ENCODE measurements at places on chromosomes 3 and 15.
A peak's percentile ranks its signal among the peaks of the same experiment; 100 is the strongest.

DNA sequence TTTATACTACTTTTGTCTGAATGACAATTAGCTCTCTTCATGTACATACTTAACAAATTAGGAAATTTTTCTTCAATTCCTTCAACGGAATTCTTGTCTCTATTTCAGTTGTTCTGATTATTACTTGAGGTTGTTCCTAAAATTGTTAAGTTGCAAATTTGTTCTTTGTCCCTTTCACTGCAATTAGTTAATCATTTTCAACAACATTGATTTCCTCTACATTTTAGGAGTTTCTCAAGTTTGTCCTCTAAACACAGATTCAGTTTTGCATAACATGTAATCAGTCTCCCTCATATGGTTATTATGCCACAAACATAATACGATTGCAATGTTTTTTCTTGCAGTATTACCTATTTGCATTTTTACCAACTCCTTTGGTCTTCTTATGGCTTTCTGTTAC, 283.5 kb downstream of the SV2B start:
- DNase-seq, result no peak

DNA sequence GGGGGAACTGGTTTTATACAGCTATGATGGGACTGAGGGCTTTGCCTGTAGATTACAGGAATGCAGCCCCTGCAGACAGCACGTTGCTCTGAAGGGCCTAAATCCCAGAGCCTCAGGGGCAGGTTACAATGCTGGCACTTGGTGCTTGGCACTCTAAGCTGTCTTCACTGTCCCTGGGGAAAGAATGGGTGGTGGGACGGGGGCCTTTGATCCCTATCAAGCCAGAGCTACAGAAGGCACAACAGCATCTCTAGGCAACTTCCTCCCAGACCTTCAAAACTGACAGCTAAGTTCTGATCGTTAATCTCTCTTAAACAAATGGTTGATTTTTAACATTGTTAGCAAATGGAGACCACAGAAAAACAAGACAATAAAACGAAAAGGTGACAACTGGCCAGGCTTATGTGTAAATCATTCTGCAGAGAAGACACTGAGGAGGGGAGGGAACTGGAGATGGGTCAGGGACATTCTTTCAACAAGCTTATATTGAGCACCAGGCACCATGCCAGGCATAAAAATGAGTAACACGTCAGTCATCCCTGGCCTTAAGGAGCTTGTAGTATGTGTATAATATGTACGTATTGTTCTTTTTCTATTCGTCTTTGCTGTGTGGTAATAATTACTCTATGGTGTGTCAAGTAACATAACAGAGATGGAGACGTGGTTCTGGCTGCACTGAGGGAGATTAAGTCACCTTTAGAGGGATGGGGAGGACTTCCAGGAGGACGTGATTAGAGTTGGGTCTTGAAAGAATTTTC, 49.1 kb downstream of the CA12 start:
- no peak for DNase-seq

- no peak for DNase-seq
Measured at GRCh38 chr3:99789011-99789721, 28.5 kb upstream of the CMSS1 start.

GRCh38 chr15:78988361-78988911, 43.6 kb upstream of the CTSH start:
- DNase-seq, result no peak

DNA sequence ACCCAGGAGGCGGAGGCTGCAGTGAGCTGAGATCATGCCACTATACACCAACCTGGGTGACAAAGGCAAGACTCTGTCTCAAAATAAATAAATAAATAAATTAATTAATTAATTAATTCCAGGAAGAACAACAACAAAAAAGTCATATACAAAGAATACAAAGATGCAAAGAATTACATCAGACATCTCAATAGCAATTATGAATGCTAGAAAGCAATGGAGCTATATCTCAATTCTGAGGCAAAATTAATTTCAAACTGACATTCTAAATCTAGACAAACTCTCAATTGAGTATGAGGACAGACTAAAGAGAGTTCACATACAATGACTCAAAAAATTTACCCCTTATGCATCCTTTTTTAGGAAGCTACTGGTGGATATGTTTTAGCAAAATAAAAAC, 69.6 kb upstream of the CTNNB1 start:
- DNase-seq, result no peak

GRCh38 chr3:197175503-197175902, 122.9 kb downstream of the DLG1 start:
- DNase-seq, result no peak

GRCh38 chr3:66153481-66154443, 67.0 kb upstream of the SLC25A26 start:
- peak; percentile 53 for DNase-seq

- DNase-seq, result no peak
Measured at GRCh38 chr3:31067004-31067403, 172.5 kb upstream of the GADL1 start.

GRCh38 chr3:159657176-159657575, 331.5 kb upstream of the IL12A start:
- no peak for DNase-seq

- no peak for DNase-seq
Measured at GRCh38 chr3:178602856-178603255, 66.6 kb downstream of the KCNMB2 start.

GRCh38 chr15:99749386-99749785, 16.1 kb upstream of the LYSMD4 start:
- DNase-seq, result no peak

- no peak for DNase-seq
Measured at GRCh38 chr3:29011441-29011840, 269.4 kb upstream of the RBMS3 start.

GRCh38 chr3:156151824-156152428, 31.5 kb downstream of the KCNAB1 start:
- DNase-seq, result peak; percentile 59

DNA sequence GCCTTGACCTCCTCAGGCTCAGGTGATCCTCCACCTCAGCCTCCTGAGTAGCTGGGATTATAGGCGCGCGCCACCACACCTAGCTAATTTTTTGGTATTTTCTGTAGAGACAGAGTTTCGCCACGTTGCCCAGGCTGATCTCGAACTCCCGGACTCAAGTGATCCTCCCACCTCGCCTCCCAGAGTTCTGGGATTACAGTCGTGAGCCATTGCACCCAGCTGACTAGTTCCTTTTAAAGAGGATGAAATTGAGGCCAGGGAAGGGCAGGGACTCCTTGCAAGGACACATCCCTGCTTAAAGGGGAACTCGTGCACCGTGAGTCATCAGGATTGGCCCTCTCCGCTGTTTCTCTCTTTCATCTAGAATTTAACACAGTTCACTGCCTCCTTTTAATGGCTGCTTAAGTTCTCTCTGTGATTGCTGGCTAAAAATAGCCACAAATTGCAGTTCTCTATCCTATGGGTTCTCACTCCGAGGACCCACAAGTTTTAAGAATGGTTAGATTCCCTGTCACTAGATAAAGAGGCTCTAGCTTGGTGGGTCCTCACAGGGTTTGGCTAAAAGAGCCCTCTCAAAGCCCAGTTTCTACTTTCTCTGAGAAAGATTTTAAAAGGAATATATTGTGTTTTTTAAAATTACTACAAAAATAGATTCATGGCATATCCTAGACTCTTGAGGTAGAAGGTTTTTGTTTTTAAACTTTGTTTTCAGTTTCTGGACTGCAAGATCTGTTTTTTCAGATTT, 1.4 kb downstream of the CRTAP start:
- peak; percentile 77 for DNase-seq

GRCh38 chr3:125357032-125357658, 18.0 kb downstream of the ZNF148 start:
- no peak for DNase-seq

- no peak for DNase-seq
Measured at GRCh38 chr3:62316525-62316924, 56.8 kb downstream of the FEZF2 start.

DNA sequence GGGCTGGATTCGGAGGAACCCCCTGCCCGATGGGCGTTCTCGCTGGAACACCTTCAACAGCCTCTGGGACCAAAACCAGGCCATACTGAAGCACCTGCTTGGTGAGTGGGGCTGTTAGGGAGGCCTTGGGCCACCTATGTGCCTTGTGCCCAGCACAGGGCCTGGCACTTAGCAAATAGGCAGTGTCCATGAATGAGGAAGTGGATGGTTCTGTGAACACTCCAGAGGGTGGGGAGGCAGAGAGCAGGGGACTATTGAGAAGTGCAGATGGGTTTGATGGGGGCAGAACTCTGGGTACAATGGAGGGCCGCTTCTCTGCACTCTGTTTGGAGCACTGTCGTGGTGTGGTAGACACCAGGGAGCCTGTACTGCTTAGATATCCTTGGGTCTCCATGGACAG, 1.5 kb downstream of the ECE2 start:
- no peak for DNase-seq

DNA sequence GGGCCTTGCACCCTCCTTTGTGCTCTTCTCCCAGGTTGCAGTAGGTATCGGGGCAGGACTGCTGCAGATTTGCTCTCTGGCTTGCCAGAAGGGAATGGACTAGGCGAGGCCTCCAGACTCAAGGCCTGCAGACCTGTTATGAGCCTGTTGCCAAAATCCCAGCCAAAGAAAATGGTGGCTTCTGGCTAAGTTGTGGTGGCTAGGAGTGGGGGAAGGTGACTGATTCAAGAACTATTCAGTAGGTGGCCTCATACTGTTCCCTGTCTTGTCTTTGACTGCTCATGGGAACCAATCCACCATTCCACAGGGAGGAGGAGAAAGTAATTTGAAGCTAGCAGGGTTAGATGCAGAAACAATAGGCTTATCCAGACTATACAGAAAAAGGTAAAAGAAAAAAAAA, 380.4 kb upstream of the PROK2 start:
- DNase-seq, result no peak

GRCh38 chr3:149497966-149498670, 23.6 kb downstream of the TM4SF4 start:
- no peak for DNase-seq

DNA sequence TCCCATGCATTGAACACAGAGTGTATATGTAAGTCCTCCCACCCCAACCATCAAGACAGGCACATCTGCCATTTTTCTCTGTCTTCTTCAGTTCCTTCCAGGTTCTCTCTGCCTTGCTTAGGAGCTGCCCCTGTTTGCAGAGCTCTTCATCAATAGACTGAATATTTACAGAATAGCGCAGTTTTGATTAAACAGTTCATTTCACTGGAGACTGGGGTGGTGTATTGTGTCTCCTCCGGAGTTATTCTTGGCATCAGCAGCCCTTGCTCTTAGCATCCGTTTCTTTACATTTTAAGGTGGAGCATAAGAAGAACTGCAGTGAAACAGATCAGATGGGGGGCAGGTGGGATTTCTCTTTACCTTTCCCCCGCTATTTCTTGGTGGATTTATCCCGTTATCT, 87.7 kb downstream of the LIPC start:
- no peak for DNase-seq

DNA sequence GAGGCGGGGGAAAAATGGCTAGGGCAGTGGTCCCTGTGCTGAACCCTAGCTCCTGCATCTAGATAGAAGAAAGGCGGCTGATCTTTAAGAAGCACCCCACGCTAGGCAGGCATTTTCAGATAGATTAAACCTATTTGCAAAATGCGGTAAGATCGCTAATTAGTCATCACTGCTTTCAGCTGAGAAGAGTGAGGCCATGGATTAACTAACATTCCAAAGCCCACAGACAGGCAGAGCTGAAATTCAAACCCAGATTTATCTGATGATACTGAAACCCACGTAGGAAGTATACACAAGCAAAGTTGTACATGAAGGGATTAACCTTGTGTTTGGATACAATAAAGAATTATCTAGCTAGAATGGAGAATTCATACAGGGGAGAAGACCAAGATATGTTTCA, 4.8 kb downstream of the ADPGK start:
- no peak for DNase-seq

- DNase-seq, result no peak
Measured at GRCh38 chr3:133441867-133442270, 42.0 kb downstream of the BFSP2 start.

DNA sequence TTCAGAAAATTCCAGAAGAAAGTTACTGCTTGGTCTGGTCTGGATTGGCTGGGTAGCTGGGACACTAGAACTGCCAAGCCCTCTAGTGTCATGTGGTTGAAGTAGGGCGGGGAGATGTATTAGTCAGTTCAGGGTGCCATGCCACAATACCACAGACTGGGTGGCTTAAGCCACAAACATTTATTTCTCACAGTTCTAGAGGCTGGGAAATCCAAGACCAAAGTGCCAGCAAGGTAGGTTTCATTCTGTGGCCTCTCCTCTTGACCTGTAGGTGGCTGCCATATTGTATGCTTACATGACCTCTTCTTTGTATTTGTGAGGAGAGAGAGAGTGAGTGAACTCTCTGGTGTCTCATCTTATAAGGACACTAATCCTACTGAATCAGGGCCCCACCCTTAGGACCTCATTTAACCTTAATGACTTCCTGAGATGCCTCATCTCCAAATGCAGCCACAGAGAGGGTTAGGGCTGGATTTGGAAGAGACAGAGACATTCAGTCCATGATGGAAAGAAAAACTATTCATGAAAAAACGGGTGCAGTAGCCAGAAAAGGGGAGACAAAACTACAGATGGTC, 18.1 kb upstream of the ZSCAN2 start:
- DNase-seq, result no peak

DNA sequence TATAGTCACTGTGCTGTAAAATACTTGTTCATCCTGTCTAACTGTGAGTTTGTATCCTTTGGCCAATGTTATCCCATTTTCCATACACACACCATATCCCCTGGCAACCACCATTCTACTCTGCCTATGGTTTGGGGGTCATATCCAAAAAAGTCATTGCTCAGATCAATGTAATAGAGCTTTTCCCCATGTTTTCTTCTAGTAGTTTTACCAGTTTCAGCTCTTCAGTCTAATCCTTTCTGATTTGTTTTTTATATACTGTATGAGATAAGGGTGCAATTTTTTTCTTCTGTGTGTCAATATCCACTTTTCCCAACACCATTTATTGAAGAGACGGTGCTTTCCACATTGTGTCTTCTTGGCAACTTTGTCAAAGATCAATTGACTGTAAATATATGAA, 14.0 kb upstream of the DLG1 start:
- DNase-seq, result no peak

- no peak for DNase-seq
Measured at GRCh38 chr3:23567917-23568316, 237.8 kb upstream of the UBE2E1 start.
